ENCODE measurements at places on chromosomes 11 and 22.

GRCh38 chr22:43853328-43853931 lies 8.9 kb downstream of the SULT4A1 start:
- no peak for DNase-seq

DNA sequence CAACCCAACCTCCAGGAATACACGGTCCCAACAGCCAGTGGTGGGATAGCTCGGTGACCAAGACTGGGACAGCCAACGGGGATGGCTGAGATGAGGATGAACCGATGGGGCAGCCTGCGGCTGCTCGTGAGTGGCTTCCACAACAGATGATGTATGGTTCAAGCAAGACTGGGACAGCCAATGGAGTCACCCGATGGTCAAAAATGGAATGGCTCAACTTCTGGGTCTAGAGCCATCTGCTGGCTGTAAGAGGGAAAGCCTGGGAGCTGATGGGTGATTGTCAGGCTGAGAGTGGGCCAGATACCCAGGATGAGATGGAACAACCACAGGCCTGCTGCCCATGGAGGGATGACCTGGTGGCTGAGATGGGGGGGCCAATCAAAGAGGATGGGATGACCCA lies 35.5 kb downstream of the SYT7 start:
- DNase-seq, result peak; percentile 50

GRCh38 chr11:59668188-59668949 lies 468 bp downstream of the PATL1 start:
- peak; percentile 54 for DNase-seq

GRCh38 chr22:39818094-39818493 lies 75.5 kb downstream of the ENTHD1 start:
- no peak for DNase-seq

GRCh38 chr22:37659066-37659896 lies 758 bp downstream of the PDXP start:
- DNase-seq, result no peak

Measured in GM12892 (cell line).